Stimulated activated CD8-positive, alpha-beta memory T cell treated with anti-CD3 and anti-CD28 coated beads, Interleukin-2, amount 100 ng/mL, for 1 hour (primary cell): ENCODE measurements at places on chromosomes 7 and 10.

DNA sequence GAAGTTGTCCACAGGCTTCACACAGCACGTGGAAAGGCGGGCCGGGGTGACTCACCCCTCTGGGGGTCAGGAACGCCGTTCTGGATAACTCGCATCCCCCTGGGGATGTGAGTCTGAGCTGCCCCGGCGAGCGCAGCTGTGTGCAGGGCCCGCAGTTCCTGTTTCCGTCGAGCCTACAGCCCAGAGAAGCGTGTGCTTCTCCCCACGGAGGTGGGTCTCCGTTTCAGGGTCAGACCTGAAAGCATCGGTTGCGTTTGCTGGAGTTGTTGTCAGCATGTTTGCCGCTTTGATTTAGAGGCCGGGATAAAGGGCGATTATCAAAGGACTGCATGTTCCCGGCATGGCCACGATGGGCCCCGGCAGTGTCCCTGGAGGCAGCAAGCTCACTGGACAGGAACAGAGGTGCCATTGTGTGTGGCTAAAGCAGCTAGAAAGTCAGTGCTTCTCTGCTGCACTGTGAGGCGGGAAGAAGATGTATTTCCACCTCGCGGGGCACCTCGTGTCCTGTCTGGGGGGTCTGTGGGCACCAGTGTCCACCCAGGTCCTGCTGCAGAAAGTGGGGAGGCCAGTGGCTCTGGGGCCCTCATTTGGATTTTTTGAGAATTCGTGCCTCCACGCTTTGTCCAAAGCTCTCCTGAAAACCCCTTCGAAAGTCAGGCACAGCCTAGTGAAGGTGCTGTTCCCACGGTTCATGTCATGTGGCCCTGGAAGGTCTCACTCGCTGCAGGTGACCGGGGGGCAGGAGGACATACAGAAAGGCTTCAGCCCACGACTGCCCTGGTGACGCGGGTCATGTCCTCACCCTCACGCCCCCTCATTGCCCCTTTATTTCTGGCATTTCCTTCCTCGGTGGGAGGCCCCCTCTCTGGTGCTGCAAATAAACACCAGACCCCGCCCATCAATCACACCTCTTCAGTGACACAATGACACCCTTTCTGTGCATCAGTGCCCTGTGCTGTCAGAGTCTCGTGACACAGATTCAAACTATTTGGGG, 27.4 kb upstream of the GDI2 start:
- DNase-seq: no peak

- peak; percentile 30 for DNase-seq
Observed at GRCh38 chr7:44750921-44751571, 2.4 kb downstream of the ZMIZ2 start.

DNA sequence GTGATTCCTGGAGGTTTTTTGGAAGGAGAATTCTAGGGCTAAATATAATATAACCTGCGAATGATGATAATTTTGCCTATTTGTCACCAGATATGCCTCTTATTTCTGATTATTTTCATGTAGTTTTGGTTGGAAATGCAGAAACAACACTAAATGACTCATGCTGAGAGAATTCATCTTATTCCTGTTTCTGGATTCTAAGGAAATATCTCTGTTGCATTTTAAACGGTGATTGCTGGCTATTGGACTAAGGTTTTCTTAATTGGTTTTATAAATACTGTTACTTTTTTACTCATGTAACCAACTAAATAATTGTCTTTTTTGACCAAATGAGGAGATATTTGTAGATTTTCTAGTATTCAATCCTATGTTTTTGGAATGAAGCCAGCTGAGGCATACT, 204.9 kb upstream of the NPSR1 start:
- no peak for DNase-seq

- no peak for DNase-seq
Observed at GRCh38 chr7:70436790-70437350, 695.1 kb upstream of the GALNT17 start.

GRCh38 chr10:131868436-131868835, 32.4 kb upstream of the PPP2R2D start:
- no peak for DNase-seq

- peak; percentile 11 for DNase-seq
Observed at GRCh38 chr7:44534501-44534900, 6.6 kb downstream of the NPC1L1 start.

DNA sequence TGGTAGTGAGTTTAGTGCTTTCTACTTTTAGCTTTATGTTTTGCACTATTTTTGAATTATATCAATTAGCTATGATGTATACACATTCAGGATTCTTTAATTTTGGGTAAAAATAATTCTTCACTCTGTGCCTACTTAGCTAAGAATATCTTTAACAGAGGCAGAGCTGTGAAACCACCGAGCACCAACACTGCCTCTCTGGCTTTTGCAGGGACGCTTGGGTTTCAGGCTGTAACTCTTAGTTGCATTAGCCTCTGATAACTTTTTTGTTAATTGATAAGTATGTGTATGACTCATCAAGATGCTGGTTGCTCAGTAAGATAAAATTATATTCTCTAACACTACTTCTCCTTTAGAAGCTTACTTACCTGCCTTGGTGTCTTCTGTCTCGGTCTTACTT, 738.3 kb downstream of the AUTS2 start:
- DNase-seq: no peak

GRCh38 chr10:50527442-50528043, 96.2 kb downstream of the SGMS1 start:
- DNase-seq: no peak

GRCh38 chr7:33716581-33717477, 188.5 kb upstream of the BMPER start:
- DNase-seq: no peak

GRCh38 chr10:54614072-54614471, 187.0 kb downstream of the PCDH15 start:
- DNase-seq: no peak

DNA sequence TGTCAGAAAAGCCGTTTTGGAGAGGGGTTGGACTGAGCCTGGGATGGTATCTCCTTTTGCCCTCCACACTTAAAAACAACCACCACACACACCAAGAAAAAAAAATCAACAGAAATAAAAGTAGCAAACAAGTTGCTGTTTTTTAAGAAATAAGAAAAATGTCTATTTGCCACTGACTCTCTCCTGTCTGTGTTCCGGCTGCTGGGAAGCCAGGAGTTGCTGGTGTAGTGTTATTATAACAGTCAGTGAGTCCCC, 163 bp downstream of the EGR2 start:
- DNase-seq: no peak

- DNase-seq: no peak
Observed at GRCh38 chr7:5661942-5662341, 119.5 kb downstream of the RNF216 start.

GRCh38 chr10:21449288-21449966, 76.1 kb downstream of the SKIDA1 start:
- DNase-seq: no peak

- DNase-seq: no peak
Observed at GRCh38 chr7:88450874-88451273, 144.2 kb upstream of the STEAP4 start.
